ENCODE measurements at places on chromosomes 6 and 20. TPM values are rescaled to one million over a fixed set of nuclear protein-coding genes. Genes with fewer than 3 reads are reported as not detected.
A peak's percentile ranks its signal among the peaks of the same experiment; 100 is the strongest.

GRCh38 chr20:63618291-63618980 lies 8.5 kb downstream of the GMEB2 start:
- no peak overlapping the region for H3K4me3 ChIP-seq
- peaks cover 3% of the 10 kb centered on the region for H3K4me1 ChIP-seq
- peaks cover 32% of the 10 kb centered on the region for H3K36me3 ChIP-seq
- no peaks in the 10 kb centered on the region for H3K27me3 ChIP-seq
- H3K27ac ChIP-seq, result no peak overlapping the region

DNA sequence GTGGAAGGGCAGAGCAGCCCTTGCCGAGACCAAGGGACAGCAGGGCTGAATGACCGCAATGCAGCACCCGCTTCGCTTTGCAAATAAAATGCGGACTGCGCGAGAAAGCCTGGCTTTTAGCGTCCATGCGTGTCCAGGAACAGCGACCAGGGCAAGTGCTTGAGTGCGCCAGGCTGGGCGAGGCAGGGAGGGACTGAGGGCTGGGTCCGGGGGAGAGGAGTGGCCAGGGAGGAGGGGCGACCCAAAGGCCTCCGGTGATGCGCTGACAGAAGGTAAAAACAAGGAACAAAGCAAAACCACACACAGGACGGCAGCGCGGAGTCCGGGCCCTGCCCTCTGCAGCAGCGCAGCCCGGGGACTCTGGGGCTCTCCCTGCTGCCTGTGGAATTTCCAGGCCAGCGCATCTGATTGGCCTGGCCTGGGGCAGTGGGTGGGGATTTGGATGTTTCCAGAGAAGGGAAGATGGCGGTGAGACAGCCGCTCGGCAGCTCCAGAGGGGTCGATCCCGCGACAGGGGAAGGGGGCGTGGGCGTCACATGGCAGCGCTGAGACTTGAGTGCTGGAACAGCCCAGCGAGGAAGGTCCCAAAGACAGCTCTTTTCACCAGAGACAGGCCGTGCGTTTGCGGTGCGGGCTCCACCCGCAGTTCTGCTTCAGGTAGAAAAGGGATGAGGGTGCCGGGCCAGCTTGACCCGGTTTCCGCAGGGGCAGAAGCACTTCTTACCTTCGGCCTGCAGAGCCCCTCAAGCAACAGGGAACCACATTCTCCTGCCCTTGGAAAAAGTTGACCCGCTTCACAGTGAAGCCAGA lies 51.8 kb downstream of the SSR1 start:
- peak overlapping the region; percentile 77 for H3K4me3 ChIP-seq
- H3K4me1 ChIP-seq, result peaks cover 20% of the 10 kb centered on the region
- H3K36me3 ChIP-seq, result no peaks in the 10 kb centered on the region
- peak overlapping the region; percentile 66 for H3K27ac ChIP-seq
- DNase-seq, result peak; percentile 38

- H3K27ac ChIP-seq, result no peak overlapping the region
- no peaks in the 10 kb centered on the region for H3K4me1 ChIP-seq
- H3K36me3 ChIP-seq, result no peaks in the 10 kb centered on the region
- H3K4me3 ChIP-seq, result no peak overlapping the region
These were observed 608.4 kb downstream of the EPHA7 start for GRCh38 chr6:92810913-92811312.

The OR2H2 gene
- total RNA-seq, result not detected

GRCh38 chr6:23692184-23692583 lies 433.8 kb upstream of the NRSN1 start:
- no peak overlapping the region for H3K4me3 ChIP-seq
- H3K27me3 ChIP-seq, result no peaks in the 10 kb centered on the region
- H3K4me1 ChIP-seq, result no peaks in the 10 kb centered on the region
- H3K36me3 ChIP-seq, result no peaks in the 10 kb centered on the region

GRCh38 chr6:116411284-116411623 lies 40.5 kb downstream of the DSE start:
- no peaks in the 10 kb centered on the region for H3K4me1 ChIP-seq
- H3K4me3 ChIP-seq, result no peak overlapping the region
- DNase-seq, result no peak
- H3K27ac ChIP-seq, result no peak overlapping the region

Data from activated CD8-positive, alpha-beta T cell treated with anti-CD3 and anti-CD28 coated beads, Interleukin-2, amount 10 ng/mL, durations not matched to agents 7 days and 5 days (primary cell).